Activated naive CD4-positive, alpha-beta T cell treated with anti-CD3 and anti-CD28 coated beads, Interleukin-2, amount 50 U/mL, for 72 hours (primary cell): ENCODE measurements at places on chromosomes 2 and 18. TPM values are rescaled to one million over a fixed set of nuclear protein-coding genes. Genes with fewer than 3 reads are reported as not detected.

GRCh38 chr2:176960736-176961520, 251.7 kb upstream of the HNRNPA3 start:
- DNase-seq, result no peak

- no peak for DNase-seq
Measured at GRCh38 chr2:60285626-60286316, 267.7 kb downstream of the BCL11A start.

GRCh38 chr2:113240915-113241911, 37.5 kb downstream of the PAX8 start:
- no peak for DNase-seq

- no peak for DNase-seq
Measured at GRCh38 chr2:97673182-97673914, 3.8 kb downstream of the C2orf92 start.

DNA sequence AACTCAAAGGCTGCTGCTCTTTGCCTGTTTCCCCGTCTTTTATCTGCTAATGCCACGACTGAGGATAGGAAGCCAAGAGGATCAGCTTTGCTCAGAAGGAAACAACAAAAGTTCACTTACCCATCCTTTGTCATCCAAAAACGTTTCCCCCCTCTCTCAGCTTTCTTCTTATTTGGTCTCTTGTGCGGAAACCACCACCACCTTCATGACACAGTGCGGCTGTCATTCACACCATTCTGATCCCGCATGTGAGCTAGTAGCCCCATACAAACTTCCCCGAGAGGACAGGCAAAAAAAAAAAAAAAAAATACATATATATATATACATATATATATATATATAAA, 656 bp downstream of the LRRTM4 start:
- DNase-seq, result no peak

DNA sequence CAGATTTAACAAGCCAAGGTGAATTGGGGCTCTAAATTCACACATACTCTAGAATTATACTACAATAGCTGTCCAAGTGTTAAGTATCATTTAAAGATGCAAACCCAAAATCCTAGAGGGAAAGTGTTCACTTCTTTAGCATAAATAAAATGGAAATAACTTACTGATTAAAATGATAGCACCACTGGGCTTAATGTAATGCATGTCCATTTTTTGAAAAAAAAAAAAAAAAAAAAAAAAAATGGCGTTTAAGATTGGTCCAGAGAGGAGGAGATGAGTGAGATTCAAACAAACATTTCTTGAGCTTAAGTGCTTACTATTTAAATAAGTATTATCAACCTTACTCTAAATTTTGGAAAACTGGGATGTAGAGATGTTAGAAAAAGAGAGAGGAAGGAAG, 251.5 kb upstream of the CWC22 start:
- no peak for DNase-seq

- no peak for DNase-seq
Measured at GRCh38 chr2:48734576-48735303, 20.8 kb downstream of the LHCGR start.

DNA sequence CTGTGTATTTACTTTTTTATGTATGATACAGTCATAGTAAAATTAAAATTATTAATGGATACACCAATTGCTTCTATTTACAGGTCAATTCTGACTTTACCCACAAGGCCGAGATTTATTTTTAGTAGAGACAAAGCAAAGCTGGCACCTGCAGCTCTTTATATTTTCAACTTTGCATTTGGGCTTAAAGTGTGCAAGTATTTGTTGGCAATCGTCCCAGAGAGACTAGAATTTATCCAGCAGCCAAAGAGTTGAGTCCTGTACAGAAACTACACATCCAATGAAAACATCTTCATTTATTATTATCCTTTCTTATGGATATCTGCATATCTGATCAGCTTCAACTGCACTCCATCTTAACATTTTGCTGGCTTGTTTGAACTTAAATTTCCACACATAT, 485.6 kb downstream of the SOX11 start:
- DNase-seq, result no peak

DNA sequence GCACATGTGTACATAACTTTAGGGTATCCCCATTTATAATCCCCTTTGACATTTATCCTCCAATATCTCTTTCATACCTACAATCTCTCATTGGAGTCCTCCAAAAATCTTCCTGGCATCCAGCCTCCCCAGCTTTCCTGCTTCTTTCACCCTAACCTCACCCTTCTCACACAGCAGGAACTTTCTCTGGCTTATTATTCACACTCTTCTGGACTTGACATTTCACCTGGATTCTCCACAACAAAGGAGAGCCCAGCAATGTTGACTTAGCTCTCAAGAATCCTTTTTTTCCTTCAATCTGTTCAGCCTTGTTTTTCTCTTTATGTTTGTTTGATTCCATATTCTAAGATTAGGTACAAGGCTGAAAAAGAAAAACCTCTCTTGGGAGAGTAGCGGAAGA, 783.6 kb upstream of the ACVR2A start:
- no peak for DNase-seq

DNA sequence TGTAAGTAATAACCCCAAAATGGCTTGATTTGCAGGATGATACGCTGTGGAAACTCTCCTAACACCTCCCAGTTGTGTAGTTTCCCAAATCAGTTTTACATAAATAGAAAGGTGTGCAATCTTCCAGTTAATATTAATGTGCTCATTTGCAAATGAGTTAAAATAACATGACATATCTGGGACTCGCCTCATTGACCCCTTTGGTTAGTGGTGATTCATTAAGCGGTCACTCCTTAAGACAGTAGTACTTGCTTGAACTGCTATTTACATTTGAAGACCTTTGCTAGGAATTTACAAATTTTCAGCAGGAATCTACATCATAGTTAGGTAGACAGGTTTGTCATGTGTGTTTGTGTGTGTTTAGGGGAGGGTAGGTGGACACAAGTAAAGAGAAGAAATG, 1367.7 kb upstream of the CELF4 start:
- no peak for DNase-seq

DNA sequence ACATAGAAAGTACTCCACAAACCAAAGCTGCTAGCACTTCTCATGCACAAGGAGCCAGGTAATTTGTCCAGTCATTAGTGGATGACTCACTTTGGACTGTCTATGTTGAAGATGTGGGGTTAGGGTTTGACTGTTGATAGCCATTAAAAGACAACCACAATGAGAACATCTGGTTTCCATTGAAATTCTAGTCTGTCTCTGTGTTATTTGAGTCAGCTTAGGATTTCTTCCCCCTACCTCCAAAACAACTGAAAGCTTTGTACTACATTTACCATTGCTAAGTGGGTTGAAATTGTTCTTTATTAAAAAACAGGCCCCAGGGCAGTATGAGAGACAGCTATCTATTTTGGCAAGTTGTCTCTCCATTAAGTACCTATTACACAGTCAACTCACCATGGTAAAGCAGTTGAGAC, 50.2 kb upstream of the ANKRD44 start:
- no peak for DNase-seq

DNA sequence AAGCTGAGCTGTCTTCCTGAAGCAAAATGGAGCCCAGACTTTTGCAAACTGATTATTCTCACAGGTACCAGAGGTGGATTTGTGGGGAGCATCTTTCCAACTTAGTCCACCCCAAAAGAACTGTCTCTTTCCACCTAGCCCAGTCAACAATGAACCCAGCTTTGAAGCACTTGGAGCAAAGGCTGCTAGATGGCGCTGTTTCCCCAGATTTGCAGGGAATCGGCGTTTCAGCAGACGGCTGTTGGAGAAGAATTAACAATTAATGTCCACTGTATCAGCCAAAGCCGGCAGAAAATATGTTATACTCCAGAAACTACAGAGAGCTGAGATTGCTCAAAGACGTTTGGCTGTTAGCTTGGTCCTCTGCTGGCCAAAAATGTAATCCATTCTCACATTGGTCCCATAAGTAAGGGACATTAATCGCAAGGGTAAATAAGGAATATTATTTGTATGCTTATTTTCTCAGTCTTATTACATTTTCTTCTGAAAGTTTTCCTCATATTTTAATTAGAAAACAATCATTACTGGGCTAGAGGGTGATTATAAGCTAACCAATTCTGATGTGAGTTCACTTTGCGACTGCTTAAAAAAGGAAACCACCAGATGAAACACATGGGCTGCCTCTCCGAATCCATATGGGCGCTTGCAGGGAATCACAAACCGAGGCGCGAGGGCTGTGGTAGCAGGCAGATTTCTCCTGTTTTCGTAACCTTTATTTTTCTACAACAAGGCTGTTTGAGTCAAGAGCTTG, 423.8 kb upstream of the MEX3C start:
- peak; percentile 39 for DNase-seq

GRCh38 chr18:8051453-8051852, 484.3 kb downstream of the PTPRM start:
- DNase-seq, result no peak

- DNase-seq, result no peak
Measured at GRCh38 chr18:61833387-61833786, 59.4 kb downstream of the RNF152 start.

GRCh38 chr2:53403792-53404413, 363.7 kb upstream of the CHAC2 start:
- DNase-seq, result no peak

- DNase-seq, result no peak
Measured at GRCh38 chr2:189181706-189182105, 2.1 kb upstream of the COL5A2 start.

DNA sequence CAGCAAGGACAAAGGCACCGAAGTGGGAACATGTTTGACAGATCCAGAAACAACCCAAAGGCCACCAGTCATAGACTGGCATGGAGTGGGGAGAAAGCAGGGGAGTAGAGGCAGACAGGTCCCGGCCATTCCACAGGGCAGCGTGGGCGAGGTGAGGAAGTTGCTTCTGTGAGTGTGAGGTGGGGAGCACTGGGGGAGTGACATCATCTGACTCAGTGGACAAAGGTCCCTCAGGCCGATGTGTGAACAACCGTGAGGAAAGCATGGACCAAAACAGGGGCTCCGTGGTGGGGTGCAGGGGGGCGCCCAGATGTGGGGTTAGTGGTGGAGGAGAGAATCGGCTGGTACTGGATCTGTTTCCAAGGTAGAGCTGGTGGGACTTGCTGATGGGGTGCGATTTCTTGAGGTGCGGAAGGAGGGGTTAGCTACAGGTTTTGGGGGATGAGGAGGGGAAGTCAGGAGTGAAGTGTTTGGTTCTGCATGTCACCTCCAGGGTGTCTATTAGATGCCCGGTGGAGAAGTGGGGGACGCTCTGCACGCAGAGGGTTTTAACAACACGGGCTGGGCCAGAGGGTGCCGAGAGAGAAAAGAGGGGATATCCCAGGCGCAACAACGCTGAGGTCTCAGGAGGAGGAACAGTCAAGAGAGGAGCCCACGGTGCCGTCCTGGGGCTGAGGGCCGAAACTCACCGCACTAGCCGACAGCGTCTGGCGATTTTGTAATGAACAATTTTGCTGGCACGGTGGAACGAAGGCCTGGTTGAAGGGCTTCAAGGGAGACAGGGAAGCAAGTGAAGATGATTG, 2.5 kb upstream of the SFT2D3 start:
- DNase-seq, result no peak

GRCh38 chr2:60306267-60306861, 247.1 kb downstream of the BCL11A start:
- DNase-seq, result no peak

GRCh38 chr18:77466890-77467289, 217.2 kb downstream of the GALR1 start:
- no peak for DNase-seq

DNA sequence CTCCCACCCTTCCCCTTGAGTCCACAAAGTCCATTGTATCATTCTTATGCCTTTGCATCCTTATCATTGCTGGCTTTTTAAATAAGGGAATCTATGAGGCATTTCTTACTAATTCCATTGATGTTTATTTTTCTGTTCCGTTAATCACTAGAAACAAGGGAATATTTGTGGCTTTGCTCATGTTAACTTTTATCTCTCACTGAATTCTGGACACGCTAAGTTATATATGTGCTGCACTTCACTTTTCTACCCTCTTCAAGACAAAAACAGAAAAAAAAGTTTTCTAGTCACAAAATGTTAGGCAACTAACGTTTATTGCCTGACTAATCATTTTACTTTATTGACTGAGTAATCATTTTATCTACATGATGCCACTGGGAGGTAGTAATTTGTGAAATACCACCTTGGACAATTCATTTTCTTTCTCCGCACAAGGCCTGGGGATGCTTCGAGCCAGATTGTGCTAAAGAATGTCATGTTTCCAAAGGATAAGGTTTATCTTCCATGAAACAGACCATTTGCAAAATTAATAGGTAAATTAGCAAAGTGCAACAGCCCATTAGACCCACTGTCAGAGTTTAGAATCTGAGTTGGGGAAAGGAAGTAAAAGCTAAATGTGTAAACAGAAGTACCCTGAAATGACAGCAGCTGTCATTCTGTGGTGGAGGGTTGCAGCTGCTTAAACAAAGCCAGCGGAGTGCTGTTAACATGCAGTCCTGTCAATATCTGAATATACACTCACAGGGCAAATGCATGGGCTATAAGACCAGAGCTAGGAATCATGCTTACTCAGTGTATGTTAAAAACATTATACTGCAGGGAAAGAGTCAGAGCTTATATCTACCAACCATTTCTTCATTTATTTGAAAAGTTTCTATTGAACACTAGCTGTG, 658.7 kb downstream of the CNTNAP5 start:
- no peak for DNase-seq

GRCh38 chr2:55049821-55050099, 491 bp downstream of the RTN4 start:
- no peak for DNase-seq

GRCh38 chr2:171318463-171318934, 115.3 kb downstream of the METTL8 start:
- no peak for DNase-seq

- DNase-seq, result no peak
Measured at GRCh38 chr2:121489911-121490583, 40.6 kb upstream of the RNU4ATAC start.

DNA sequence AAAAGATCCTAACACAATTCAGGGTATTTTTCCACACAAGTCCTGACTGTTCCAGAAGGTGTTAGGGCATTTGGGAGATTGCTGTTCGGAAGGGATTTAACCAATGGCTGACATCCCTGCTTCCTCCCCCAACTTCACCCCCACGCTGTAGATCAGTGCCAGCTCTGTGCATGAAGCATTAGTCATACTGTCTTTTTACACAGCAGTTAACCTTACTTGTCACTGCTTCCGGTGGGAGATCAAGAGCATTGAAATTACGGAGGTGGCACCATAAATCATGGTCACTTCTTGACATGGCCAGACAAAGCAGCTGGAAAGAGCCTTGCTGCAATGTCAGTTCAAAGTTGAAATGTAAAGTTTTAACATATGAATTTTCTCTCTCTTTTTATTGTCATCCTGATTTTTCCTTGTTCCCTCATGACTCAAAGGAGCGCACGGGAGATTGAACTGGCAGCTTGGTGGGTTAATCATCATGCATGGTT, 70.2 kb downstream of the HRH4 start:
- peak; percentile 3 for DNase-seq

Gene ATP5MC3
- 317 TPM for total RNA-seq

Gene RGPD3
- 0.48 TPM for total RNA-seq

Gene ZSWIM2
- total RNA-seq, result not detected

Gene KCNE4
- total RNA-seq, result not detected

Gene RAB6C
- total RNA-seq, result not detected

Gene DSG4
- total RNA-seq, result not detected

Gene ACSL3
- 36.1 TPM for total RNA-seq

Gene CPLX4
- total RNA-seq, result not detected

Gene DLX1
- not detected for total RNA-seq

Gene KCNK3
- not detected for total RNA-seq

Gene PLEKHH2
- 2.4 TPM for total RNA-seq

Gene TMEM214
- total RNA-seq, result 68.0 TPM

Gene DSEL
- 0.39 TPM for total RNA-seq

Gene MFSD6
- 37.5 TPM for total RNA-seq

Gene ST3GAL5
- 8.9 TPM for total RNA-seq

Gene IL36B
- total RNA-seq, result not detected
